ENCODE measurements at places on chromosomes 7 and 10. TPM values are rescaled to one million over a fixed set of nuclear protein-coding genes. Genes with fewer than 3 reads are reported as not detected.

GRCh38 chr7:107860279-107860961 is 30.6 kb upstream of the DLD start:
- DNase-seq: no peak

DNA sequence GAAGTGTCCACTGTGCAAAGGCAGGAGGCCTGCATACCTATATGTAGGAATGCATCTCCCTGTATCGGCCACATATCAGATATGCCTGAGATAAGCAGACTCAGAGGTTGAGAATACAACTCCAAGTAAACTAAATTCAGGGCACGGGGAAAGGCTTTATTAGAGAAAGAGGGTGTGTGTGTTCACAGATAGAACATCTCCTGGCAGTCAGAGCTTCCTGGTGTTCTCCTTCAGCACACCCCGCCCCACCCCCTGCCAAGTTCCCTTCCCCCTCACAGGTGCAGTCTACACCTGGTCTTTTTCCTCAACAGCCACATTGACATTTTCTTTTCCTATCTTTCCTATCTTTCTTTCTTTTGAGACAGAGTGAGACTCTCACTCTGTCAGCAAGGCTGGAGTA is 17.1 kb downstream of the GBX1 start:
- no peak for DNase-seq

- no peak for DNase-seq
These were observed 129.0 kb downstream of the ARHGAP22 start for GRCh38 chr10:48475943-48476278.

GRCh38 chr7:113314594-113314993 is 196.2 kb upstream of the SMIM30 start:
- no peak for DNase-seq

The CAMK1D gene
- 2.0 TPM for total RNA-seq

- peak; percentile 44 for DNase-seq
These were observed 119.4 kb downstream of the GNAT3 start for GRCh38 chr7:80392229-80393169.

DNA sequence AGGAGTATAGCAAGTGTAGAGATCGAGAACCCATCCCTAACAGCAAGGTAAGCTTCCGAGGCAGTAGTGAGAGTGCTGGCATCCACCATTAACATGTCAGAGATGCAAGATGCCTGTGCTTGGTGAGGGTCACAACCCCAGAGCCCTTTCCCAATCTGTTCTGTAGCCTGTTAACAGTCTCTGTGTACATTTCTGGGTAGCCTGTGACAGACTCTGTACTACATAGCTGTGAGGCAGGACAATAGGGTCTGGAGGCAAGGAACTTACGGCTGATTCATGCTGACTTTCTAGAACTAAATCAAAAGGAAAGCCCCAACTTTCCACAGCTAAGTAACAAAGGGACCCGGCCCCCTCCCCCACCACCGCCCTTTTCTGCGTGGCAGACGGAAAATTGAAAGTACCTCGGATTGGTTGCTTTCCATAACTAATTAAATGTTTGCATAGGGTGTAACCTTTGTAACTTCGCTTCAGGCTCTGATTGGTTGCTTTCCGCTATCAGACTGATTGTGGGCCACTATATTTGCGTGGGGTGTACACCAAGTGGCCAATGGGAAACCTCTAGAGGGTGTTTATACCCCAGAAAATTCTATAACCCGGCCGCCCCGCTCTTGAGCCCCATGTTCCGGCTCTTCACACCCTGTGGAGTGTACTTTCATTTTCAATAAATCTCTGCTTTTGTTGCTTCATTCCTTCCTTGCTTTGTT is 1.4 kb upstream of the TMEM168 start:
- no peak for DNase-seq

GRCh38 chr10:44937196-44938005 is 22.2 kb upstream of the RASSF4 start:
- DNase-seq: no peak

The UNC5B gene
- total RNA-seq: 19.5 TPM

The ASNS gene
- 5.5 TPM for total RNA-seq

The MUC12 gene
- total RNA-seq: not detected

- no peak for DNase-seq
These were observed 11.1 kb downstream of the PRLHR start for GRCh38 chr10:118584181-118584954.

- no peak for DNase-seq
These were observed 745.8 kb downstream of the CNTNAP2 start for GRCh38 chr7:146862415-146862814.

The HOXA9 gene
- 36.1 TPM for total RNA-seq

The MINDY4 gene
- 5.4 TPM for total RNA-seq

GRCh38 chr10:114048472-114048871 is 4.8 kb downstream of the ADRB1 start:
- no peak for DNase-seq

The HECW1 gene
- total RNA-seq: not detected

DNA sequence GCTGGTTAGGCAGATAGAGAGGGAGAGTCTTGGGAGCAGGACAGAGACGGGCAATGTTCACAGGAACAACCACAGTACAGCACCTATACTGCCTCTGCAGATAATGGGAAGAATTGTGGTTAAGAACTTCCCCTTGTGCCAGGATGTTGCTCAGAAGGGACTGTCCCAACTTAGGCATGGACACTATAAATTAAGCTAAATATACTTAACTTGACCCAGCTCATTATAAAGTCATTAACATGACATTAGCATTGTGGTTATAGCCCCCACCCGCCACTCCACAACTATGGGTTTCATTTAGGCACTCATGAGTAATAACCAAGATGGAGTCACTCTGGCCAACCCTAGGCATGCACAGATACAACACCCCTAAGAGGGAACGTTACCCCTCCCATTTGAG is 310.9 kb upstream of the NRG3 start:
- no peak for DNase-seq

The HGF gene
- total RNA-seq: 2.0 TPM

The SCIN gene
- total RNA-seq: 0.58 TPM

DNA sequence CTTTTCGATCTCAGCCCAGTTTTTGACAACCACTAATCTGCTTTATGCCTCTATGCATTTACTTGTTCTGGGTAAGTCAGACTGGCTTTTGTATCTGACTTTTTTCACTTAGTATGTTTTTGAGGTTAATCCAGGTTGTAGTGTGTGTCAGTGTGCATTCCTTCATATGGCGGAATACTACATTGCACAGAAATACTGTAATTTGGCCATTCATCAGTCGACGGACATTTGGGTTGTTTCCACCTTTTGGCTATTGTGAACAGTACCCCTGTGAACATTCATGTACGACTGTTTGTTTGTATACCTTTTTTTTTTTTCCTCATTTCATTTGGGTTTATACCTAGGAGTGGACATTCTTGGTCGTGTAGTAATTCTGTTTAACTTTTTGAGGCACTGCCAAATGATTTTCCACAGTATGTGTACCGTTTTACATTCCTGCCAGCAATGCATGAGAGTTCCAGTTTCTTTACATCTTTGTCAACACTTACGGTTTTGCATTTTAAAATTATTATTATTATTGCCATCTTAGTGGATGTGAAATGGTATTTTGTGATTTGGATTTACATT is 57.4 kb downstream of the MKLN1 start:
- DNase-seq: no peak

The NAPEPLD gene
- 4.7 TPM for total RNA-seq

The CPA1 gene
- total RNA-seq: not detected

GRCh38 chr10:133567119-133567518 is 1.7 kb upstream of the SYCE1 start:
- no peak for DNase-seq

DNA sequence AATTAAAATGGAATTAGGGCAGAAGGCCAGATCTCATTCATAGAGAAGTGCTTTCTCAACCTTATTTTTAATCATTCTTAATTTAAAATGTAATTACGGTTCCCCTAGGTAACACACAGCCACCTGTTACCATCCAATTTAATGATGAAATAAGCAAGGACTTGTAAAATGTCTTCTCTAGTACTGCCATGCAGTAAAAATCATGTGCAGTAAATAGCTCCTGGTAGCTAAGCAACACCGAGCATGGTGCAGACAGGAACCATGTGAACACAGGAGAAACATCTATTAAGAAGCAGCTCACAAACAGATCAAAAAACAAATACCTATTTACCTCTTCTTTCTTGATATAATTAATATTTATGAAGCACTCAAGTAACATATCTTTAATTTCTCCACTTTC is 15.1 kb downstream of the NCAPG2 start:
- no peak for DNase-seq

DNA sequence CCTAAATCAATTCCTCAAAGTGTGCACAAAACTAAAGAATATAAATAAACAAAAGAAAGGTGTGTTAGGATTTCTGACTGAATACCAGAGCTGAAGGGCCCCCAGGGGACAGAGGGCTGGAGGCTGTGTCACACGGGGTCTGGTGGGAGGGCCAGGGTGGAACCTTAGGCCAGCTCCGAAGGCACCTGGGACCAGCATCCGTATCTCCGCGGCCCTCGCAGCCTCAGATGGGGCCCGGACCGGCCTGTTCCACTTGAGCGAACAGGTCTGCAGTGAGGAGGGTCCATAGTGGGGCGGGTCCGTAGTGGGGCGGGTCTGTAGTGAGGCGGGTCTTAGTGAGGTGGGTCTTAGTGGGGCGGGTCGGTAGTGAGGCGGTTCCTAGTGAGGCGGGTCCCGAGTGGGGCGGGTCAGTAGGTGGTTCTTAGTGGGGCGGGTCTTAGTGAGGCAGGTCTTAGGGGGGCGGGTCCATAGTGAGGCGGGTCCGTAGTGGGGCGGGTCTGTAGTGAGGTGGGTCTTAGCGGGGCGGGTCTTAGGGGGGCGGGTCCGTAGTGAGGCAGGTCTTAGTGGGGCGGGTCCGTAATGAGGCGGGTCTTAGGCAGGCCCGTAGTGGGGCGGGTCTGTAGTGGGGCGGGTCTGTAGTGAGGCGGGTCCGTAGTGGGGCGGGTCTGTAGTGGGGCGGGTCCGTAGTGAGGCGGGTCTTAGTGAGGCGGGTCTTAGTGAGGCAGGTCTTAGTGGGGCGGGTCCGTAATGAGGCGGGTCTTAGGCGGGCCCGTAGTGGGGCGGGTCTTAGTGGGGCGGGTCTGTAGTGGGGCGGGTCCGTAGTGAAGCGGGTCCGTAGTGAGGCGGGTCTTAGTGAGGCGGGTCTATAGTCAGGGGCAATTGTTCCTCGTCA is 15.1 kb downstream of the GPR146 start:
- DNase-seq: no peak

DNA sequence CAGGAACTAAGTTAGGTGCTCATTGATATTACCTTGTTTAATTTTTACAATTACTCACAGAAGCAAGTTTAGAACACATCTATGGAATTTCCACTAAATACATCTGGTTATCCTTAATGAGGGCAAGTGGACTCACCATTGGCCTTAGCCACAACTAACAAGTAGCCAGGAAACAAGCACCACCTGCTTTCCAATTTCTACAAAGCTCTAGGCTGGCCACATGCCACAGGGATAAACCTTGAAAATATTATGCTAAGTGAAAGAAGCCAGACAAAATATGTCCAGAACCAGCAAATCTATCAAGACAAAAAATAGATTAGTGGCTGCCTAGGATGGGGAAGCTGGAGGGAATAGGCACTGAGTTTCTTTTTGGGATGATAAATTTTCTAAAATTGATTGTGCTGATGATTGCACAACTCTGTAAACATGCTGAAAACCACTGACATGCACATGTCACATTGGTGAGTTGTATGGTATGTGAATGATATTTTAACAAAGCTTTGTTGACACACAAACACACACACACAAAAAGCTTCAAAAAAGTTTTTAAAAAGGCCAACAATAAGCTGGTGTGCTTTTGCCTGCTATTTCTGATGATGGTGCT is 179.4 kb downstream of the CPEB3 start:
- no peak for DNase-seq

The ARHGAP22 gene
- 65.8 TPM for total RNA-seq

DNA sequence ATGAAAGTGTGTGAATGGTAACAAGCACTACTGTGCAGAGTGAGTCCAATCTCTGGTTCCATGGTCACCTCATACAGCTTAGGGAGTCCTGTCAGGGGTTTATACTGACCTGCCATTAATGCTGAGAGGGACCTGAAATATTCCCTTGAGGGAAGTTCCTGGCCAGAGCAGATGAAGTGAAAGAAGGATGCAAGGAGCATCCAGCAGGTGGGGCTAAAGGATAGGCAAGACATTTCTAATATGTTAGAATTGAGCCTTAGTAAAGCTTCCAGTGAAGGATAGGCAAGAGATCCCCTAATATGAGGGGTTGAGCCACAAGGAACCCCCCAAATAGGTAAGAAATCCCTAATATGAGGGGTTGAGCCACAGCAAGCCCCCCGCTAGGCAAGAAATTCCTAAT is 25.5 kb upstream of the FAM221A start:
- no peak for DNase-seq

GRCh38 chr7:154672659-154673415 is 330.1 kb downstream of the PAXIP1 start:
- DNase-seq: no peak

The ZNF22 gene
- 22.5 TPM for total RNA-seq

The SFTPA1 gene
- not detected for total RNA-seq

The PRSS37 gene
- total RNA-seq: not detected

The IQUB gene
- total RNA-seq: 0.29 TPM

DNA sequence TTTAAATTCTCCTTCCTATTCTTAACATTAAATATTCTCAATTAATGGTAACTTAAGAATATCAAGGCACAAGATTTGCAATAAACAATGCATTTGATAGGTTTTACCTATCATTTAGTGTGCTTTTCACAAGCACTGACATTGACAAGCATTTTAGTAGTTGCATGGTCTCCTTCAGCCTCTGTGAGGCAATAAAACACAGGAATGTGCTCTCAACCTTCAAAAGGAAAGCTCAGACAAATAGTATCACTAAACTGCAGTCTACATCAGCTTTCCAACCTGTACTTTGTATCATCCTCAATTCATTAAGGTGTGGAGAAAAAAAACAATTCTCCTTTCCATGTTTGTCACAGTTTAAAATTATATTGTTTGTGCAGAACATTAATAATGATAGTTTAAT is 51.1 kb upstream of the TSPAN13 start:
- no peak for DNase-seq

DNA sequence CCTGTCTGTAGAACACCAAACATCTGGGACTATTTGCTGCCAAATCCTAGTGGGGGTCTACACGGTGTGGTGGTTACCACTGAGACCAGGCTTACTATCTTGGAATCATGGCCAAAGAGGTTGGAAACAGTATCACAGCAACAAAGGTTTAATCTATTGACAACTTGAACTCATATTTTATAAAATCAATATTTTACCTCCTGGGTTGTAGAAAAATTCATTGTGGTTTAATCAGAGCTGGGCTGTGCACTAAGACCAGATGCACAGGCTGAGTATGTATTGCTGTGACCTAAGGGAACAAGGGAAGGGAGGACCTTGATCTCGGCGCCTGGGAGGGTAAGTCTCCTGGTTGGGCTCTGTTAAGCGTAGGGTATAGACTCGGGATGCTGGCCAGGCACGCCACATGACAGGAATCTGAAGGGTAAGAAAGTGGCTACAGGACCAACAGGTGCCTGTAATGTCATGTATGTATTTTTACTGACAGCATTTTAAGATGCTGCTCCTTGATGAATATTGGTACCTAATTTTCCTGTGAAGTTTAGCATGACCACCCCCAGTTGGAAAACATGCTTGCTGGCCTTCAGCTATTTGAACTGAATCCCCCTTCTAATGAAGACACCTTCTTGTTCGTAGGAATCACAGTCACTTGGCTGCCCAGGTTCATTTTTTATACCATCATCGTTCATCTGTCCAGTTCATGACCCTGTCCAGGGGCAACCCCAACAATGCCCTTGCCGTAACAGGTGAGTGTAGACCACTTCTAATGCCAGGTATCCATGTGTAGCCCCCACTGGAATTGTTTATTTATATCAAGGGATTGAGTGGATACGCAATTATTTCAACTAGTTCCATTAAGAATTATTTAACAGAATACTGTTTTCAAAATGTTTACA is 79.5 kb downstream of the EZH2 start:
- no peak for DNase-seq

The TMEM184A gene
- total RNA-seq: 0.64 TPM
